ENCODE measurements at places on chromosomes 12 and 14.

DNA sequence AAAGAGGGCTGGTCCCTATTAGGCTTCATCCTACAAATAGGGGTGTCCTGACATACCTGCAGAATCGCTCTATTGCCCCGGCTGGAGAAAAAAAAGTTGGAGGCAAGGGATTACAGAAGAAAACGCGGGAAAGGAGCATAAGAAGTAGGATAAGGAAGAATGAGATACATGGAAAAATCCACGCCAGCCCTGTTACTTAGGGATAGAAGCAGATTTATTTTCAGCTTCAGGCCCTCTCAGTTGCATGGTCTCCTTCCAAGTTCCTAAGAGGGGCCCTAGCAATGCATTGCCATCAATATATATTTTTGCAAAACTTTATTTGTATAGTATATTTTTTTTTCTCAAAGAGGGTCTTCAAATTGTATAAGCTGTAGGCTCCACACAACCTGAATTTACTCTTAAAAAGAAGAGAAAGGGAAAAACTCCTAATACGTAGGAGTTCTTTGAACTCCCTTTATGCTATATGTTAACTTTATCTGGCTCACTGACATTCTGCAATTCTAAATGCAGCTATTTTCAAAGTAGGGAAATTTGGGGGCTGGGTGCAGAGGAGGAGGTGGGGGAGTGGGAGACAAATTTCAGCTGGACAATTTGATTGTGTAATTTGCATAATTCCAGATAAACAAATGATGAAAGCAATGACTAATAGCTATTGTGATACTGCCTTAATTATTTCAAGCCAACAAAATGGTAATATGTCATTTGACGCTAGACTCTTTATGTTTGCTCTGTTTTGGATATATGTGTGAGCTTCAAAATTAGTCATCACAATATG lies 137.7 kb upstream of the TRHDE start:
- DNase-seq = no peak

- DNase-seq = no peak
These were observed 23.4 kb downstream of the POLR3B start for GRCh38 chr12:106380954-106381353.

DNA sequence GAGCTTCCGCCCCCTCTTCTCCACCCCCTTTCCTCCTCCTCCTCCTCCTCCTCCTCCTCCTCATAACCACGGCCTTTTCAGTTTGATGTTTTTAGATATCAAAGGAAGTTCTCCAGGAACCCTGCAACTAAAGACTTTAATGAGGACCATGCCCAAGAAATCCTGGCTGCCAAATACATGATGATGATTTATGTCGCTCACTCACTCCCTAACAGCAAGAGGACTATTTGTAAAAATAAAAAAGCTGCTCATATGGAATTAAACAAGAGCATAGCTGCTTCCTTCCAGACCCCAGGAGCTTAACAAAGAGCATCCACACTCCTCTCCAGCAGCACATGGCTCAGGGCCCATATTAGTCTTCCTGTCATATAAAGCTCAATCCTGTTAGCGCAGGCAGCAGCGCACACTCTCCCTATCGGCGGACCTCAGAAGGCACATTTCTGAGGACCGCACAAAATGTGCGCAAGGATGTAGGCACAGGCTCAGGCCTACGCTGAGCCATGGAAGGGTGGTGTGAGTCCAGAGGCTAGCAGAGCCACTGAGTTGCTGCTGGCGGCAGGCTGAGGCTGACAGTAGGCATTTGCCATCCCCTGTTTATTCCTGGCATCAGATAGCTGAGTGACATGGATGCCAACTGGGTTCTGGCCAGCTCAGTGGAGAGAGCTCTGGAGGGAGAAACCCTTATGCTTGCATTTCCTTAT lies 232.8 kb downstream of the MSRB3 start:
- DNase-seq = no peak

GRCh38 chr14:89317051-89317691 lies 99.9 kb downstream of the FOXN3 start:
- DNase-seq = no peak

Data from stimulated activated CD8-positive, alpha-beta memory T cell treated with anti-CD3 and anti-CD28 coated beads, Interleukin-7, amount 100 ng/mL, for 1 hour (primary cell).